Stimulated activated CD4-positive, alpha-beta T cell treated with anti-CD3 and anti-CD28 coated beads, Interleukin-4, amount 100 ng/mL, for 24 hours (primary cell): ENCODE measurements at places on chromosomes 2 and 18.
A peak's percentile ranks its signal among the peaks of the same experiment; 100 is the strongest.

DNA sequence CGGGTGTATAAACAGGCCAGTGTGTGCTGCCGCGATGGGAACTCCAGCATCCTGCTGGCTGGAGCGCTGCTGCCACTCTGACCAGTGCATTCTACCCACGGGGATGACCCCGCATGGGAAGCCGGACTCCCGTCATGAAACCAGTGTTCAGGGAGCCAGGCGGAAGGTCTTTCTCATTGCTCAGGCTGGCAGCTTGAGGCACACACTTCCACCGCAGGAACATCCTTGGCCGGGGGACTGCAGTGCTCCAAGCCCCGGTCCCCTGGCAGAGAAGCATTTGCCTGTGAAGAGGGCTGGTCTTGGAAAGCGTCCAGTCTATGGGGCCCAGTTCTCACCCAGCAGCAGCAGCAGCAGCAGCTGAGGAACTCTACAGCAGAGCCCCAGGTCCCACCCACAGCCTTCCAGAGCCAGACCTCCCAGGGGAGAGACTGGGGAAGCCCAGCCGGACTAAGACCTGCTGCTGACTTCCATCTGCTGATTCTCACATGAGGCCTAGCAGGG is 235.9 kb downstream of the KLHL29 start:
- no peak for DNase-seq

GRCh38 chr2:200748779-200749178 is 62.9 kb upstream of the BZW1 start:
- no peak for DNase-seq

GRCh38 chr18:67692811-67693210 is 176.3 kb upstream of the DSEL start:
- no peak for DNase-seq

DNA sequence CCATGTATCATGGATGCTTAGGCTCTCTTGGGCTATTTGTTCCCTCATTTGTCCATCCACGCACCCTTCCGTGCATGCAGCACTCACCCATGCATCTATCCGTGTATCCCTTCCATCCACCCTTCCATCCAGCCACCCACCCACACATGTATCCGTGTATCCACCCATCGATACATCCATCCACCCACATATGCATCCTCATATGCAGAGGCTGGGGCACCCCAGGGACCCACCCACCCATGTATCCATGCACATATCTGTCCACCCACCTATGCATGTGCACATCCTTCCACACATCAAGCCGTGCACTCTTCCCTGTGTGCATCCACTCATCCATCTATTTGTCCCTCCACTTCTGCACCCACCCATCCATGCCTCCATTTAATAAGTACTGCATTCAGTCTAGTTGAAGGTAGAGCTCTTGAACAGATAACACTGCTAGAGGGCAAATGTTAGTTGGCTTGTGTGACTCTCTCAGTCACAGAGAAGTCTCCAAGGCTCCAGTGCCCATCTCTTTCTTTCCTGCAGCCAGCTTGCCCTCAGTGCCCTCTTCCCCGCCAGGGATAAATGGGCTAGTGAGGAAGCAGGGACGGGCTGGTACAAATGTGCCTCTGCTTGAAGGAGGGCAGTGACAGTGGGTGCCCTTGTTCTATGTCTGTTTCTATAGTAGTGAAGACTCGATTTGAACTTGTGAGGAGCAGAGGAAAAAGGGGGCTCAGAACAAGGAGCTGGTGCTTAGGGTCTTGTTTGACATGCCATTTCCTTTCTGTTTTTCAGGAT is 61.5 kb downstream of the EMILIN2 start:
- DNase-seq, result no peak

DNA sequence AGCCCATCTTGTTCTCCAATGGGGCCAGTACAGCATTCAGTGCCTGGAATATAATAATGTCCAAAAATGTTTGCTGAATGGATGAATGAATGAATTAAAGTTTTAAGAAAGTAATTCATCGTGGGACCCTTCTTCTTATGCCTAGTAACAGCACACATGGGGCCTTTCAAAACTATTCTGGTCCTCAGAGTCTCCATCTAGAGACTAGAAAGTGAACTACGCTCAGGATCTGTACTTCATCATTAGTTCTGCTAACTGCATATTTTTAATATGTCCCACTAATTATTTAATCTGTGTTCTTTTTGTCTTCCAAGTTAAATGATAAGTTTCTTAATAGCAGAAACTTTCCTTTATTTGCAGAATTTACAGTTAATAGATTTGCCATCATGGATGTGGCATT is 172.5 kb downstream of the SMAD2 start:
- DNase-seq, result no peak

DNA sequence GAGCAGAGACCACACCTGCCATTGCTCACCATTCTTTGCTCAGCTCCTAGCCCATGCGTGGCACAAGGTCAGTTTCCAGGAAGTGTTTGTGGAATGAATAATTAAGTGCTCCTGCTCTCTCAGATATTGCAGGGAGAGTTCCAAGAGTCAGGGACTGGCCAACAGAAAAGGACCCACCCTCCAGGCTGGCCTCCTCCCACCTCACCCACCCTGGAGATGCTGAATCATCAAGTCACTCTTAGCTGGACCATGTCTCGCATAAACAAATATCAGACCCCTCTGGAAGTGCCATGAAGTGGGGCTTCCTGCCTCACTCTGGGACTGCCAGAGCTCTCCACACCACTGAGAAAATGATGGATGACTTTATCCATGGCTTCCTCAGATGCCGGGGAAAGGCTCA is 256.0 kb downstream of the TNS1 start:
- DNase-seq, result no peak

GRCh38 chr2:95265182-95265581 is 9.1 kb upstream of the PROM2 start:
- no peak for DNase-seq

DNA sequence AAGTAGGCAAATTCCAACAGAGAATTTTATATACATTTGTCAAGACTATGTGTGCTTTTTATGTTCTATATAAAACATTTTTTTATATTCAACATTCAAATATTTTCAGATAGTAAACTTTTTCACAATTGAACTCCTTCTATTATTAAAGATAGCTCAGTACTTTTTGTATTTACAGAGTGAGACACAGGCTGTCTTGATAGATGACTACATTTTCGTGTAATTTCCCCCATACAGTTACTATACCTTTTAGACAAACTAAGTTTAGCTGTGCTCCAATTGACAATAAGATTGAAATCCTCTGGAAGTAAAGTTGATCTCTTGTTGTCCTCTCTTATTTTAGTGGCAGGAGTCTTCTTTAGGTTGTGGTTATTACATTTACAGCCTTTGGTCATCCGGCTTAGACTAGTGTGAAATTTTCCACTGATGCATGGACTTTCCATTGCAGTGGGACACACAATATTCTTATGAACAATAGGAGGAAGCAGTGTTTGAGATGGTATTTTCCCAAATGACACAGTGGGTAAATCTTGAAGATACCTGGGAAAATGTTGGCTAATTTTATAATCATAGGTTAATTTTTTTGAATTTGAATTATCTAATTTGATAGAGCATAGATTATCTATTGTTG is 21.0 kb downstream of the ZSWIM2 start:
- DNase-seq, result no peak

DNA sequence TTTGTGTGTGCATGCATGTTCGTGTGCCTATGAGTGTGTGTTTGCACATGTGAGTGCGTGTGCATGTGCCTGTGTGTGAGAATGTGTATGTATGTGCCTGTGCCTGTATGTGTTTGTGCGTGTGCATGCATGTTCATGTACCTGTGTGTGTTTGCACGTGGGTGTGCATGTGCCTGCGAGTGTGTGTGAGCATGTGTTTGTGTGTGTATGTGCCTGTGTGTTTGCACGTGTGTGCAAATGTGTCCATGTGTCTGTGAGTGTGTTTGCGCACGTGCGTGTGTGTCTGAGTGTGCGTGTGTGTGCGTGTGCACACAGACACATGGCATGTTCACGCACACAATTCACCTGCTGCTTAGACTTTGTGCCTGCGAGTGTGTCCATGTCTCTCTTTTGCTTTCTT is 853.5 kb upstream of the SALL3 start:
- DNase-seq, result no peak

- no peak for DNase-seq
Measured at GRCh38 chr2:208820014-208820688, 413.6 kb downstream of the PTH2R start.

- DNase-seq, result no peak
Measured at GRCh38 chr2:180717588-180717987, 262.8 kb upstream of the UBE2E3 start.

DNA sequence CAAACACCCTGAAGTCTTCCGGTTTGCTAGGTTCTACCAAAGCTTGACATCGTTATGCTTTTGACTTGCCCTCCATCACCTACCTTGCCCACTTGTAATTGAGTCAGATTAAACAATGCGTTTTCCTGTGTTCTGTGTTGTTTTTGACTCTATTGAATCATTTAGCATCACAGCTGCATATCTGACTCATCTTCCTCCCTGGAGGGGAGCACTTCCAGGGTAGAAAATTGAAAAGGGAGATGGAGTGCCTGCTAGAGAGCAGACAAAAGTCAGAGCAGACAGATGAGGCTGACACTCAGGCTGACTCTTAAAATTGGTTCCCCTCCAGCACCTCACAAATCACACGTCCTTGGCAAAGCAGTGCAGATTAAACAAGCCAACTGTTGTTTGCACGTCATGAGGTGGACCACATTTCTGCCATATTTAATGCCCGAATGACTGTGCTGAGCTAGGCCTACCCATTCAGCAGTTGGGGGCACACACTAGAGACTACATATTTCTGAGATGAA is 2.2 kb downstream of the MPP4 start:
- no peak for DNase-seq

- no peak for DNase-seq
Measured at GRCh38 chr2:138718405-138718804, 61.8 kb downstream of the NXPH2 start.

- DNase-seq, result no peak
Measured at GRCh38 chr2:121454549-121455090, 76.1 kb upstream of the RNU4ATAC start.

DNA sequence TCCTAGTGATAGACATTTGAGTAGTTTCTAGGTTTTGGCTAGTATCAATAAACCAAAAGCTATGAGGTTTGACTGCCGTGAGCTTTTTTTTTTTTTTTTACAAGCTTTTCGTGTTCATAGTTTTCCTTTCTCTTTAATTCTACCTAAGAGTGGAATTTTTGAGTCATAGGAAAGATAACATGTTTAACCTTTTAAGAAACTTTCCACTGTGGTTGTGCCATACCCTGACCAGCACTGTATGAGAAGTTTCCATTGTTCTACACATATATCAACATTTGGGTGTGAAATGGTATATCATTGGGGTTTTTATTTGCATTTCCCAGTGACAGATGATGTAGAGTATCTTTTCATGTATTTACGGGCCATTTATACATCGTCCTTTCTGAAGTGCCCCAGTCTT is 31.7 kb downstream of the UBE2F start:
- DNase-seq, result peak; percentile 55

DNA sequence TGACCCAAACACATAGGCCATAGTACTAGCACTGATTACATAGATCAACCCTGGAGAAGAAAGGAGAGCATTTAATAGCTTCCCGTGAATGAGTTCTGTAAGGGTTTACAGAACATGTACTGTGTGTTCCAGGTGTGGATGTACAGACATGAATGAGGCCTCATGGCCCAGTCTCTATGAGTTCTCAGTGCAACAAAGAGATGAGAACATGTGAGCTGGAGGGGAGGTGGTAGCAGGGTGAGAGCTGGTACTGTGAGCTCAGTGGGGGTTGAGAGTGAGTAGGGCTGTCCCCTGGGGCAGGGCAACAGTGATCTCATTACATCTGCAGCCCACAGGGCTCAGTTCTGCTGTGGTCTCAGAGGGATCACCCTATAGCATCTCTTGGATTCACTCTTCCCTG is 42.6 kb upstream of the SPRED2 start:
- no peak for DNase-seq
